ENCODE measurements at places on chromosomes 11 and 22.

DNA sequence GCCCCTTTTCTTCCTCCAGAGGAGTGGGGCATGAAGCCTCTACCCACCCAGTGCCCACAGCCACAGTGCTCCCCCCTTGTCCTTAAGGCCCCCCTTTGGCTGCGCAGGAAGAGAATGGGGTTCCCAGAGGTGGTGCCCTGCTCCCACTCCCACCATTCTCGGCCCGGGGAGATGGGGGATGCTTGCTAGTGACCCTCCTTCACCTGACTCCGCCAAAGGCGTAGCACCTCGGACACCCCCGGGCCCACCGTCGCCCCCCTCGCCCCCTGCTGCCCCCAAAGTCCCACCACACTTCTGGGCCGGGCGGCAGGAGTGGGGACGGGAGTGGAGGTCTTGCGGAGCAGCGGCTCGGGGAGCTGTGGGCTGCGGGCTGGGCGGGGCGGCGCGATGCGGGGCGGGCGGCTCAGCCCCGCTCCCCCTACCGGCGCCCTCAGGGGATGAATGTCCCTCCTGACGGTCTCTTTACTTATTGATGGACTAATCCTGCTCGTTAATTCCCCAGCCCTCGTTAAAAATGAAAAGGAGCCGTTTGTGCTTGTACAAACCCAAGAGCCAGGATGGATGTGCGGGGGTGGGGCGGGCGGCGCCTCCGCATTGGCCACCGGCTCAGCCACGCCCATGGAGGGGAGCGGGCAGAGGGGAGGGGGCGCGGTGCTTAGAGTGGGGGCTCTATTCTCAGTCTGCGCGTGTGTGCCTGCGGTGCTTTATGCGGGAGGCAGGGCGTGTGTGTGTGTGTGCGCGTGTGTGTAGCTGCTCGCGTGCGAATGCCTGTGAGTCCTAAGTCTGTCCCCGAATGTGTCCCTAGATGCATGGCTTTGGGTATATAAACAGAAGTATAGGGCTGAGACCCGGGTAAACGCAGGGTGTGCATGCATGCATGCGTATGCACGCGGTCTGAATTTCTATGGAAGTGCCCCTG, 25.6 kb downstream of the SYT7 start:
- DNase-seq, result peak; percentile 38

DNA sequence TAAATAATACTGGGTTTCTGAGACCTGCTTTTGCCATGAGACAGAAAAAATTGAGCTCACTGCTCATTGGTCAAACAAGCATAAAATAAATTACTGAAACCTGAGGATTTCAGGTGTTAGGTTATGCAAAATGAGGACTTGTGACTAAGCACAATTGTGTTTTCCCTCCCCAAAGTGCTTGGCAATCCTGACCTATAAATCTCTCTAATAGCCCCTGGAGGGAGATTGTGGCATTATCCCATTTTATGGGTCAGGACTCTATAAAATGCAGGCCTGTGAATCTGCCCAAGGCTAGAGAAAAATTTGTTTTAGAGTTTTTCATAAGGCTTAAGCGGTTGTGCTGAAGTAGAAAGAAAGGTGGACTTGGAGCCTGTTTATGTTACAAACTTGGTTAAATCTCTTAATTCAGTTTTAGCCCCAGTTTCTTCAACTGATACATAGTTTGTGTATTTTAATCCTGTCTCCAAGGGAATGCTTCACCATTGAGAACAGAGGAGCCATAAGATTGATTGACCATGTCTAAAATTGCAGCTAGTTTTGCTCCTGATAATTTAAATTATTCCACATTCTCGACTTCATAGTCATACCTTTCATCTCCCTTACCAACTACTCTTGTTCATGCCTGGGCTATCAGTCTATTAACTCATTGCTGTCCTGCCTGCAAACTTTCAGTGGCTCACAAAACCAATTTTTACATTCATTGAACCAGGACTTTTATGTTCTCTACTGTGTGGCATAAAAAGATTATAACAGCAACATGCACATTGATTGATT, 63.6 kb upstream of the LRRC4C start:
- DNase-seq, result no peak

GRCh38 chr11:117833401-117833891, 8.9 kb upstream of the FXYD2 start:
- DNase-seq, result peak; percentile 85

GRCh38 chr11:75248924-75249256, 8.3 kb downstream of the TPBGL start:
- no peak for DNase-seq

- no peak for DNase-seq
These were observed 81.0 kb upstream of the SLC6A5 start for GRCh38 chr11:20518323-20518834.

DNA sequence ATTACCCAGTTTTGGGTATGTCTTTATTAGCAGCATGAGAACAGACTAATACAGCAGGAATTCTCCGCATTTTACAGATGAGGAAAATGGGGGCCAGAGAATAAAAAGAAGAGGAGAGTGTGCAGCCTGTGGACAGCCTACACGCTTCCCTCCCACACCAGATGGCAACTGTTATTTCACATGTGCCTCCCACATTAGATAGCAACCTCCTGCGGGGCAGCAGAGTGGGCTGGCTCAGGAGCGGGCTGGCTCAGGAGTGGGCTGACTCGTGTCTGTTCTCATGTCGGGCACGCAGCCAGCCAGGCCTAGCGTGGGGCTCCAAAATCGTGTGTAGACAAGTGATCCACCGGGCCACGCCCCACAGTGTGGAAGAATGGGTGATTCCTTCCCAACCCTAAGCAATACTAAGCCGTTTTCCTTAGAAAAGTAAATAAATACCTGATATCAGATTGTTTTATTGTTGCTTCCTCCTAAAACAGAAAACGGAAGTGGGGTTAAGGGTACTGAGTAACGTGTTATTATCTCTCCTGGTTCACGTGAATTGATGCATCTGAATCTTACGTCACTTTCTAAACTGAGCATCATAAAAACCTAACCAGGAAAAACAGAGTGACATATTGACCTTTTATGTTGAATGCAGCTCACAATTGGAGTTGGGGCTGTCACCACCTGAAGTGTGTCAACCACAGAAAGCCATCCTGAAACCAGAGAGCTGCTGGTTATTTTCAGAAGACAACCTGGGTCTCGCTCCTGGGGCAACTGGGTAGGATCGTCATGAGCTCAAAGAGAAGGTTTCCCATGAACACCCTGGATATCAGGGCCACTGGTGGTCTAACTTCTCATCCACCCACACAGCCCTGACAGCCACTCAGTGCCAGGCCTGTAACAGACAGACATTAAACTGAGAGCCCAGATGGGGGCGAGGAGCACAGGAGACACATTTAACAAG, 3.3 kb downstream of the TTLL1 start:
- no peak for DNase-seq

GRCh38 chr11:6576471-6577373, 26.7 kb downstream of the RRP8 start:
- DNase-seq, result no peak

DNA sequence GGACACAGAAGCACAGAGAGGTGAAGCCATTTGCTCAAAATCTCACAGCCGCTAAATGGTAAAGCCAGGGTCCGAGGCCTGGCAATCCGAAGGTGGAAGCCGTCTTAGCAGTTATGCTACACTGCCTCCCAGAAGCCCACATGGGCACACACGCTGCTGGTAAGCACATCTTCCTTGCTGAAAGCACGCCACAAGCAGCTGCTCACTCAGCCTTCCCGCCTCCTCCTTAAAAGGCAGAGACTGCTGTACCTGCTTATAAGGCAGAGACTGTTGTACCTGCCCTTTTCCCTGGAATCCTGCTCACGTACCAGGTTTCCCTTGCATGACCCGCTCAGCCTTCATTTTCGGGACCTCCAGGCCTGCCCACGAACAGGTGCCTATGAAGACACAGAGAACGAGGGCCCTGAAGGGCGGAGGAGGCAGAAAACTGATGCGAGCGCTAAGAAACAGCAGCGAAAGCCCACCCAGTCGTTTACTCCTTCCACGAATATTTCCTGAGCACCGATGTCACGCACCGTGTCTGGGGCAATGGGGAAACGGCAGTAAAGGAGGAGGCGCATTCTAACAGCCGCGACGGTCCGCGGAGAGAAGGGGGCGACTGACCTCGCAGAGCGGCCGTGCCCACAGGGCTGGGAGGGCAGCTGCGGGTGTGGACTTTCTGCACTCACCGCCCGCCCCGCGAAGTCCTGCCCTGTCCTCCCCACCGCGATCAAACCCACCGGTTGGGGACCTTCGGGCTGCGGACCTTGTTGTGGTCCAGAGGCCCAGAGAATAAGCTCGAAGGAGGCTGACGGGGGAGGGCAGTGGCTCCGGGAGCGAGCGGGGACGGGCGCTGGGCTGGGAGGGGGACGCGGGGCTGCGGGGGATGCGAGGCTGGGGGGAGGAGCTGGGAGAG, 13.0 kb downstream of the SPATA19 start:
- peak; percentile 30 for DNase-seq

GRCh38 chr11:60951904-60952741, at the start of gene SLC15A3:
Gene SLC15A3, minus strand, starts transcription at chr11:60952176. Its CDS starts 625 bp downstream, at chr11:60951551.
- DNase-seq, result peak; percentile 18

DNA sequence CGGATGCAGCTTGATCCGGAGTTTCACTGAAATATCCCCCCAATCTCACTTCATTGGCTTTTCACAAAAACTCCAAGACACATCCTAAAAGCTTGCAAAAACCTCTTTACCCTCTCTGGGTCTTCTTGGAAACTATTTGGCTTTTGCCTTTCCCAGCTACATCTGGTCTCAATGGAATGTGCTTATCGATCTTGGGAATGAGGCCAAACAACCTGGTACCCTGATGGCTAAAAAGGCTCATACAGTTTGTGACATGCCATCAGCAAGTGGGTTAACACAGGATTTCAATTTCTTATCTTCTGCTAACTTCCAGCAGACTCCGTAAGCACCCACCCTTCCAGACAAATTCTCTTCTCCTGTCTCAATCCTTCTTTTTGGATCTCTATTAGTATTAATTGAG, 45.9 kb upstream of the TEAD1 start:
- DNase-seq, result no peak

- DNase-seq, result no peak
These were observed 86.7 kb downstream of the ARHGAP8 start for GRCh38 chr22:44839061-44839460.

- no peak for DNase-seq
These were observed 27.3 kb upstream of the NECTIN1 start for GRCh38 chr11:119756169-119756865.

GRCh38 chr11:2671748-2672147, 28.0 kb downstream of the KCNQ1OT1 start:
- DNase-seq, result no peak

DNA sequence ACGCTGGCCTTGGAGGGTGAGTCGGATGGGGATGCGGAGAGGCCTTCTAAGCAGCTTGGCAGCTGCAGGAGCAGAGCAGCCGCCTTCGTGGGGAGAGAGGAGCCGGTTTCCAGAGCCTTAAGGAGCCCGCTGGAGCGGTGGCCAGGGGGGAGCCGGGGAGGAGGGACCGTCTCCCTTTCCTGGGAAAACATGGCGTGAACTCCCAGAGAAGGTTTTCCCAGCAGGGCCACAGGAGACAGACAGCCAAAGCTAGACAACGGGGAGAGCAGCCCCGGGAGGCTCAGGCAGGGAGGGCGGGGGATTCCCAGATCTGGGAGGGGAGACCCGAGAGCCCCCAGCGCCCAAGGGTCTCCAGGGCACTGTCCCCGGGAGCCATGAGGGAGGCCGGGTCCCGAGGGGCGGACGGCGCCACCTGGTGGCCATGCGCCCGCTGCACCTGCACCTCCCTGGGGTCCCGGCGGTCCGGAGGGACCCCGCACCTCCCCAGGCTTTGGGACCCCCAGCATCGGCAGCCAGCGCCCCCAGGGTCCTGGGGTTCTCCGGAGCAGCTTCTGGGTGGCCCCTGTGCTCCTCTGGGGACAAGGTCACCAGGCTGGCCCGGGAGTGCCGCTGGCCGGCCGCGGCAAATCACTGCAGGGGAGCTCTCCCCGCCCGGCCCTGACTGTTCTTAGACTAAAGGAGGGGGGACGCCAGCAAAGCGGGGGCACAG, 2.4 kb upstream of the SYT8 start:
- DNase-seq, result peak; percentile 72
